Trophoblast cell (in vitro differentiated cells and primary cell): ENCODE measurements at places on chromosomes 16 and 17.

DNA sequence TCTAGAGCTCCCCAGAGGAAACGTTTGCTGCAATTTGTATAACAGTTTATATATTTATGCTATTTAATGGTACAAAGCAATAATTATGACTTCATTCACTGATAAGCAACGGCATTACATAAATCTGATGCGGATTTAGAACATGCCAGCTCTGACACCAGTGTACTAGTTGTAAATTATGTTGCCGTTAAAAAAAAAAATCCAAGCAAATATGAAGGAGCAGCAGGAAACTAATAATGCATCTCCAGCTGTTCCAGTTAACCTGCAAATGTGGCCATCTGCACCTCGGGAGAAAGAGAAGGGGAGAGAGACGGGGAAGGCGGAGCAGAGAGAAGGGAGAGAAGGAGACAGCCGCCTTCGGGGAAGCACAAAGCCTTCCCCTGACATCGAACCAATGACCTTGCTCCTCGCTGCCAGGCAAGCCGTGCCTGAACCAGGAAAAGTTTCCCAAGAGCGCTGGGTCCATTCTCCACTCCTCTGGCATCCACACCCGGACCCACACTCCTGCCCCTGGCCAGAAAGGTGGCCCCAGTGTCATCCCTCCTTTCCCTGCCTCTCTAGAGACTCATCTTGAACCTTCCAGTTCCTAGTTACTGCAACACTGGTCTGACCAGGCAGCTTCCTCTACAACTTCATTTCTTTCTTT lies 174.8 kb downstream of the C16orf78 start:
- no peak for DNase-seq

DNA sequence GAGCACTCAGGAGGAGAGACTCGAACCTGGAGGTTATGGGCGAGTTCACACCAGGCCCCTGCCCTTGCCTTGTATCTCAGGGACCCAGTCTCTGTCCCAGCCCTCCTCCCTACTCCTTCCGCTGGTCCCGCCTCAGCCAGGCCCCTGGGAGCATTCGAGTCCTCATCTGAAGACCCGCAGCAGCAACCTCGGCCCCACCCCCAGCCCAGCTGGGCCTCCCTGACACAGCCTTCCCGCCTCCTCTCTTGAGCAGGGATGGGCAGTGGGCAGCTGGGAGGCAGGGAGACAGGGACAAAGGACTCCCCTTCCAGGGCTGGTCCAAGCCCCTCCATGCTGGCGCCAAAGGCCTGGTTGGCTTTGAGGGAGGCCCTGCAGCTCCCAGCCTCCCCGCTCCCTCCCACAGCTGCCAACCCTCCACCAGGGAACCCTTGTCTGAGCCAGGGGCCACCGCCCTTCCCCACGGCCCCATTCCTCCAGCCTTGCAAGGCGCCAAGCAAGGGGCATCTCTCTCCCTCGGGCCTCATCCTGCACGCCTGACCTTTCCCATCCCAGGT lies 15.4 kb upstream of the ZC3H18 start:
- no peak for DNase-seq

GRCh38 chr17:70050931-70051330 lies 24.1 kb upstream of the KCNJ16 start:
- no peak for DNase-seq

DNA sequence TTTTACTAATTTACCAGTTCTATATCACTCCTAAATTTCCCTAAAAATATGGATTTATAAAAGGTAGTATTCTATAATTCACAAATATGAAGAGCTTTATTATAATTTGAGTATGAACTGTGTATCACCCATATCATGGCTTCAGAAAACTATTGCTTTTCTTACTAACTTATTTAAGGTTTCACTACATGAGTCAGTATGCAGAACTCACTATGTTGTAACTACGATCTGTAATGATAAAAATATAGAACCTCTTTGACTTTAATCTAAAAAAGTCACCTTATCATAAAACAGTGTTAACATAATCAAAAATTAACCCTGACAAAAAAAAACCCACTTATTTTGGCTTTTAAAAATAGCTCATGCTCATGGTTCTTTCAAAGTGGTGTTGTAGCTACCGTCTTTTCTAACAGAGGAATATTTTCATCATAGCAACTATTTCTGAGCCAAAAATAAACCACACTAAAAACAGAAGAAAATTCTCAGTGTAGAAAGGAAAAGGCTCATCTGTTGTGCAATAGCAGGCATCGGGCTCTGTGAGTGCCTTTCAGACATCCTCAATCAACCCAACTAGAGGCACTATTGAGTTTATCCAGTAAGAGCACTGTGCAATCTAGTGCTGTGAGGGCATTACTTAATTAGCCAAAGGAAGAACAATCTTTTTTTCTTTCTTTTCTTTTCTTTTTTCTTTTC lies 42.1 kb downstream of the ITGAM start:
- no peak for DNase-seq

DNA sequence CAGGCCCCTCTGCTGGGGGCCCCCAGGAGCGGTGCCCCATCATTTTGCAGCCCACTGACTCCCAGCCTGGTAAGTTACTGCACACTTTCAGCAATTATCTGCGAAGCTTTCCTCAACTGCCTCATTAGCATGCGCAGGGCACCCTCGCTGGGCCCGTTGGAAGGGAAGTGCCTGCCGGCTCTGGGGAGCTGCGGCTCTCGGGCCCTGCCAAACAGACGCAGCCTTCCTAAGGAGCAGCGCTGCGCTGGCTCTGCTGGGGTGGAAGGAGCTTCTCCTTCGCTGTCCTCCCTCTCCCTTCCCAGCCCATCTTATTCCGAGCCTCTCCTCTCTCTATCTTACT lies 71.0 kb downstream of the RBBP6 start:
- peak; percentile 10 for DNase-seq

DNA sequence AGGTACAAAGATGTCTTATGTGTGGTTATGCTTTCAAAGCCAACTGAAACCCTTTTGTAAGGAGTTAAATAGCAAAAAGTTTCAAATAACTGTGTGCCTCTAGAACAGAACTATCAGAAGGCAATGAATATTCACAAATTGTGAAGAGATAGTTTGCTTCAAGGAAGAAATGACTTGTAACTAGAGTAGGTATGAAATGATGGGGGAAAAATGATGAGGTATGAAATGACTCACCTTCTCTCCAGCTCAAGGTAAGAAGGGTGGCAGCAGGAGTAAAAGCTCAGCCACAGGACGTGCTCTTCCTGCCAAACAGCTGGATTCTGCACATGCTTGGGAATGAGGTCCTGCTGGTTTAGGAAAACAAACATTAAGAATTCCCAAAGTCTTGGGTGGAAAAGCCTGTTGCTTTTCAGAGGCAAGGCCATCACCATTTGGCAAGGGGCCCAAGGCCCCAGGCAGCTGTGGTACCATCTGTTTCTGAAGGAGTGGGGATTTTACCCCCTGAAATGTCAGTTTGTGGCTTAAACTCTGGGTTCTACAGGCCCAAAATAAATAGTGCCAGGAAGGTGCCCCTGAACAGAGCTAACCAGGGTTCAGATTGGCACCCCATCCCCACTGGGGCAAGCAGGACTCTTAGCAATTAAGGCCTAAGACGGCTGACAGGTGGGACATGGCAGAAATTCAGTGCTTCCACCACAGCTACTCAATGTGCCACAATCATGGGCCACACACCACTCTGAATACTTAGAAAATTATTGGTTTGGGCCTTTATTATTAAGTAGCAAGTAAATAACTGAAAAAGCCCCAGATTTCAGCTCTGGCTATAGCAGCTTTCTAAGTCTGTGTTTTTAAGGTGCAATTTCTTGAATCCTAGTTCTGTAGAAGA lies 13.3 kb downstream of the HERPUD1 start:
- peak; percentile 92 for DNase-seq

DNA sequence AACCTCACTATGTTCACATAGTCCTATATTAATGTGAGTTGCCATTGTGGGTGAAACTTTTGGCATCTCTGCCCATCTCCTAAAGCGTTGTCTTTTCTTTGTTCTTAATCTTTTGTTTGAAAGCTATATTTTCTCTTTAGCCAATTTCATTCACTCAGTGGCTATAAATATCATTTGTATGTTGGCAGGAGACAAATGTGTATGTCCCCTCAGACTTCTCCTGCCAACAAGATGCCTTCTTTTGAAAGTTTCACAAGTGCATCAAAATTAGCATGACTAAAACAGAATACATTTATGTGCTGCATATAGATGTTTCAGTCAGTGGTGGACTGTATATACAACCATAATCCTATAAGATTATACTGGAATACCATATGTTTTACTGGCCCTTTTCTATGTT lies 109.0 kb downstream of the CA10 start:
- DNase-seq = no peak

GRCh38 chr17:62652251-62653001 lies 25.0 kb downstream of the MRC2 start:
- DNase-seq = no peak

- DNase-seq = no peak
These were observed 191.9 kb downstream of the MSI2 start for GRCh38 chr17:57447990-57448758.

- DNase-seq = peak; percentile 11
These were observed 55.9 kb downstream of the SDK2 start for GRCh38 chr17:73588301-73588846.

- DNase-seq = no peak
These were observed 4.0 kb downstream of the MAFG start for GRCh38 chr17:81923302-81924260.

DNA sequence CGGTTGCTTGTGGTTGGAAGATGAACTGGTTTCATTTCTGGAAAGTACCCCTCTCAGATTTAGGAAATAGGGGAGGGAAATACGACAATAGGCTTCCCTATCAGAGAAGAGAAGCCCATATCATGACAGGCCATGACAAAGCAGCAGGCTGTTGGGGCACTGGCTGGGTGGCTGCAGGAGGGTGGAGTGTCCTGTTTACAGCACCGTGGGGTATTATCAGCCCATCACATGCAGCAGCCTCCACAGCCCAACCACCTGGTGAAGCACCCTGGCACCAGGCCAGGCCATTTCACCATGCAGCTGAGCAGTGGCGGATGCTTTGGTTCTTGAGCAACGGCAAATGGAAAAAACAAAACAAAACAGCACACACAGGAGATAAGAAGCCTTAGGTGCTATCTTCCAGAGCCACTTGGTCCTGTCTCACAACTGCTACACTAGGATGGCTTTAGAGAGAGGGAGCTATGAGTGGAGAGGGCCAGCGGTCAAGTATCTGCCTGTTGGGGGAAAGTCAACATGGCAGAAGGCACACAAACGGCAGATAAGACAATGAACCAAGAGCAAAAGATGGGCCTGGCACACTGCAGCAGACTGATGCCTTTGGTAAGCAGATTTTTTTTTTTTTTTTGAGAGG lies 24.2 kb downstream of the FAM117A start:
- DNase-seq = no peak

DNA sequence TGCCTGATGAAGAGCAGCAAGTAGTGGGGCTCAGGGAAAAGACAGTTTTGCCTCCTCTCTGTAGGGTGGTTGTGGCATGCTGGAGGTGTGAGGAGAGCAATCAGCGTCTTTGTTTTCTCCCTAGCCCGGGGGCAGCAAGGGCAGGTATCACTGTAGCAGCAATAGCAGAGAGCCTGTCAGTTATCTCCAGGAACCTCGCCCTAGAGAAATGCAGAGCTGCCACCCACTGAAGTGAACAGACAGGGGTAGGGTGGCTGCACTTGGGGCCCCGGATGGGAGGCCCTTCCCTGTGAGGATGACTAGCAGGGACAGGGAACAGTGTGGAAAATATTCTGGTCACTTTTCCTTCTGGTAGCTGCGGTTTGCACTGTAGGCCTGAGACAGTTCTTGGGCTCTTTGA lies 886.5 kb downstream of the CDH8 start:
- DNase-seq = no peak

- no peak for DNase-seq
These were observed 91.2 kb downstream of the CMIP start for GRCh38 chr16:81535679-81536360.

- DNase-seq = peak; percentile 51
These were observed 36.6 kb upstream of the TMEM132E start for GRCh38 chr17:34542700-34543336.

DNA sequence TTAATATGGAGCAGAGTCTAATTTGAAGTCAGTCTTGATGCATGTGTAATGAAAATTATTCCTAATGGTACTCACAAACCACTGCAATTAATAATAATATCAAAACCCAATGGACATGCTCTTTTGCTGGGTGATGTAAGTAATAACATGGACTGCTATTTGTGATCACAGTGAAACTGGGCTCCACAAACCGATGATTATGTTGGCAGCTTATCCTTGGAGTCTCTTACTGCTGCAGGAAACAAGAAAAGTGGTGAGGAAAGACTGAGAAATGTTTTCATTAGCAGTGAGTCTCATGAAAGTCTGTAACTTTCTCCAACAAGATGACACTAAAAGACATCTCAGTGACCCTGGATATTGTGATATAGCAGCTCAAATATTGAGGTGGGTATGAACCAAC lies 45.2 kb downstream of the TMEM100 start:
- DNase-seq = no peak

DNA sequence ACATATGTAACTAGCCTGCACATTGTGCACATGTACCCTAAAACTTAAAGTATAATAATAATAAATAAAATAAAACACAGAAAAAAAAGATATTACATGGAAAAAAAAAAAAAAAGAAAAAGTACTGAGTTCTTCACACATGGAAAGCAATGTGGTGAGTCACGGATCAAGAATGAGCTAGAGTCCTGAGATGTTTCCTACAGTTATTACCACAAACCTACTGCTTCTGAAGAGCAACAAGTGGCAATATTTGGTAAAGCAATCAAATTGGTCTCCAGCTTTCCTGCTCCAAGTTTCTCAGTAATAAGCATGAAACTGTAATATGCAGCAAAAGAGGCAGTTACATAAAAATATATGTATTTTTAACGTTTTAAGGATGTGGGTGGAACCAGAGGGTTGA lies 223.3 kb upstream of the SALL1 start:
- no peak for DNase-seq

DNA sequence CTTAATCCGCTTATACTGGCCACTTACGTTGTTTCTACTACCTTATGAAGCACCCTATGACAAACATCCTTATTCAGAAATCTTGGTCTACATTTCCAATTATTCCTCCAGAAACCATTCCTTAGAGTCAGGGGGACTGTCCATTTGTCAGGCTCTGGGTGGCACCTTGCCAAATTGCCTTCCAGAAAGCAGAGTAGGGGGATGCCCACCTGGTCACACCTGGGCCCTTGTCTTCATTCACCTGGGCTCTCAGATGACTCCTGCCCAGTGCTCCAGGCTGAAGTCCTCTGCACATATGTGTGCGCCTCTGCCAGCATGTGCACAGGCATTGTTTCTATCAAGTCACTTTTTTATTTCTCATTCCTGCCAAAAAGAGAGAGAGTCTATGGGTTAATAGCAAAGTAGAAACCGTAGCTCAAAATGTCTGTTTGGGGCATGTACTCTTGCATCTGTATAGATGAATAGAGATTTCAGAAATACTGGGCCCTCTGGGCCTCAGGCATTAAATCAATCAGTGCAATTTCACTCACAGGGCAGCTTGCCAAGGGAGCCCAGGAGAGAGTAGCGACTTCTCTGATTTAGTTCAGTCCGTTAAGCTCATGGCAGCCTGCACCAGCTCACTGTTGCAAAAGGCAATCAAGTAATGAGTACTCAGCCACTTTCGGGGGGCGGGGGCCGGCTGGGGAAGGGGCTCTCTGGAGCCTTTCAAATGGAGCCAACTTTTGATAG lies 104.7 kb downstream of the SOCS1 start:
- DNase-seq = no peak

DNA sequence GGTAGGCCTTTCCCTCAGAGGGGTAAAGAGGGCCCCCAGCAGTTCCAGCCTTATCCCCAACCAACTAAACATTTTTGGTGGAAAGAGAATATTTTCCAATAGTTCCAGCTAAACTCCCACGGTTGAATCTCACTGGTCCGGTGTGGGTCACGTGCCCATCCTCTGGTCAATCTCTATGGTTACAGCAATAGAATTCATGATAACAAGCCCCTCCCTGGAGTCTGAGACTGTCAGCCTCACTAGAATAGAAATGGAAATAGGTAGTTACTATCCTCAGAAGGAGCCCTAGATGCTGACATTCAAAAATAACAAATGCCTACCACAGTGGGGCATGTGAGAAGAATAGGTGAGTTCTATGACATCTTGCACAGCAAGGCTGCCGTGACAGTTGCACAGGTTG lies 37.5 kb upstream of the LITAF start:
- no peak for DNase-seq
